ENCODE measurements at places on chromosomes 11 and 22.

DNA sequence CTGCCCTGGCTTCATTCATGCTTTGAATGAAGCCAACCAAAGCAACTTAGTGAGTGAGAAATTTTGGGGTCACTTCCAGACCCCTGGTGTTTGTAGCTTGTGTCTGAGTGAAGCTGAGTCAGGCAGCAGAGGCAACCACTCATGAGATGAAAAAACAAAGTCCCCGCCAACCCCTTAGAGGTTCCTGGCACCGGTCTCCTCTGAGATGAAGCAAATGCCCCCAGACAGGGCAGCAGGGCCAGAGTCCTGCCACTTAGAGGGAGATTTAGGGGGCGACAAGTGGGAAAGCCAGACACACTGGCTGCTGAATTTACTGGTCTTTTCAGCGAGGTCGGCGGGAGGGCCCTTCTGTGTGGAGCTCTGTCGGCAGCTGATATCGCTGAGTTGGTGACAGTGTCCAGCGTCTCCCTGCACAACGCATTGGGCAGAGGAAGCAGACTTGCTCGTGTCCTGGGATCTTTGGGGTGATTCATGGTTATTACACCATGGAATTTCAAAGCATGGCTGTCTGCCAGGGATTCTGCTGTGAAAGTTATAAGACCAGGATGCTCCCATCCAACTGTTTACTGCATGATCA lies 482.6 kb downstream of the MIAT start:
- DNase-seq: no peak

- no peak for DNase-seq
These were observed 351.8 kb downstream of the NXPE2 start for GRCh38 chr11:115030166-115030565.

DNA sequence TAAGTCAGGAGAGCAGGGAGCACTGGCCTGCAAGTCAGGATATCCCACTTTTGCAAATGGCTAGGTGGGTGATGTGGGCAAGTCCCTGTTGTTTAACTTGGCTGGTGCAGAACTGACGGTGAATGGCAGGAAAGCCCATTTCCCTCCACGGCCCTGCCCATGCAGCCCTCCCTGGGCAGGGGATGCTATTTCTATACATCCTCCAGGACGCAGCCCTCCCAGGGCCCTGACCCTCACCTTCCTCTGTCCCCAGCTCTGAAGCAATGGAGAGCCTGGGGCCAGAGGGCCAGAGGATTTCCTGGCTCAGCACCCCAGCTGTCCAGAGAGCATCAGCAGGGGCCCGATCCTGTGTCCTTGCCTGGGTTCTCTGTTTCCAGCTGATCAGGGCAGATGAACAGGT lies 91.3 kb downstream of the TSPAN18 start:
- DNase-seq: no peak

GRCh38 chr22:44890416-44891292 lies 119.2 kb downstream of the PHF21B start:
- no peak for DNase-seq

- no peak for DNase-seq
These were observed 891.3 kb downstream of the OPCML start for GRCh38 chr11:132640952-132641351.

GRCh38 chr22:50728523-50728931 lies 9.5 kb upstream of the ACR start:
- DNase-seq: no peak

- DNase-seq: no peak
These were observed 28.5 kb upstream of the CD82 start for GRCh38 chr11:44536788-44537516.

GRCh38 chr11:8372641-8373381 lies 109.1 kb upstream of the LMO1 start:
- no peak for DNase-seq

DNA sequence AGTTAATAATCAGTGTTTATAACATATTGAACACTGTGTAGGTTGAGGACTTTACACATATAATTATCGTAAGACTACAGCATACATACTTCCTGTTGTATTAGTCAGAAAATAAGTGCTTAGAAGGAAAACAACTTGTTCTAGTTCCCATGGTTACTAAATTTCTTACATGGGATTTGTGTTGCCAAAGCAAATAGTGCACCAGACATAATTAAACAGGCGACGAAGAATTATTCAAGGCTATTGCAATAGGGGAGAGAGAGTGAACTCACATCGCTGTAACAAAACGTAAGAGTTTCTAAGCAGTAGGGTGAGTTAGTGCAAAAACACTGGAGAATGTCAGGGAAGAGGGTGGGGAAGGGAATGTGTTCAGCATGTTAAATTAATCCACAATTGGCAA lies 347.8 kb downstream of the CNTN5 start:
- no peak for DNase-seq

DNA sequence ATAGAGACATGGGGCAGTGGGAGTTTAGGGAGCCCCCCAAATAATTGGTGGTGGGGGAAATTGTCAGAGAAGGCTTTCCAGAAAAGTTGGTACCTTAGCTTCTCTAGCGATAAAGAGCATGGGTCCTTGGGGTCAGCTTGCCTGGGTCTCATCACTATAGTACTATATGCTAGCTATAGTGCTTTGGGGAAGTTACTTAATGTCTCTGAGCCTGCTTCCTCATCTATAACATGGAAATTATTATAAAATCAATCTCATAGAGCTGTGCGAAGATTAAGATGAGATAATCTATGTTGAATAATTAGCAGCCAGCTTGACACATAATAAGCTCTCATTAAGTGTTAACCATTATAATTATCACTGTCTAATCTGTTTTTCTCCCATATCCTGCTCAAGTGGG lies 41.2 kb downstream of the STIM1 start:
- DNase-seq: no peak

DNA sequence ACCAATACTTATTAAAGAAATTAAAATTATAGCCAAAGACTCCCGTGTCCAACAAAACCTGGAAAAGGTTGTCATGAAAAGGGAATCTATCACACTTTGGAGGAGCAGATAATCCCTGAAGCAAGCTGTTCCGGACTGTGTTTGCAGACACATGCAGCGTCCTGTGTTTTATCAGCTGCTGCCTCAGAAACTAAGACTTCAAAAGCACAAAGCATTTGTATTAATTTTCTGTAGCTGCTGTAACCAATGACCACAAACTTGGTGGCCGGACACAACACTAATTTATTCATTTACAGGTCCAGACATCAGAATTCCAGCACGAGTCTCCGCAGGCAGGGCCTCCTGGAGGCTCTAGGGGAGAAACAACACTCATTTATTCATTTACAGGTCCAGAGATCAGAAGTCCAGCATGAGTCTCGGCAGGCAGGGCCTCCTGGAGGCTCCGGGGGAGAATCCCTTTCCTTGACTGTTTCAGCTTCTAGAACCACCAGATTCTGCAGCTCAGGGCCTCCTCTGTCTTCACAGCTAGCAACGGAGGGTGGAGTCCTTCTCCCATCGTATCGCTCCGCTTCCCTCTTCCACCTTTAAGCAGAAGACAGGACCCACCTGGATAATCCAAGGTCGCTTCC lies 465.3 kb downstream of the BRD1 start:
- DNase-seq: no peak

- DNase-seq: no peak
These were observed 31.3 kb downstream of the ARRB1 start for GRCh38 chr11:75320046-75320618.

- no peak for DNase-seq
These were observed 17.5 kb upstream of the SMIM38 start for GRCh38 chr11:69138265-69138664.

- no peak for DNase-seq
These were observed 10.9 kb upstream of the DKK3 start for GRCh38 chr11:12019337-12019736.

GRCh38 chr11:20035701-20036601 lies 124.3 kb downstream of the DBX1 start:
- DNase-seq: no peak

DNA sequence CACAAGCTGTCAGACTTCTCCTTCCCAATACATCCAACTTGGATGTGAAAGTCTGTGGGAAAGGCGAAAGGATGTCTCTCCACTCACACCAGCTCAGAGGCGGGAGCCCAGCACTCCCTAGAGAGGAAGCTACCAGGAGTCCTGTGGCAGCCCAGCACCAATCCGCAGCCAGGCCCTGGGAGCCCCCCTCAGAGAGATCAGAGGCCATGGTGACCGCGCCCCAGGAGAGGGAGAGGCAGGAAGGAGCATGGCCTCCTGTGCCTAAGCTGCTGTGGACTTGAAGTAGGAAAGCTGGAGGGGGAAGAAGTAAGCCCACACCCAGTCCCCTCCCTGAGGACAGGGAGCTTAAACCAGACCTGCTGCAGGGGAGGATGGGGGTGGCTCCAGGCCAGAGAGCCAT lies 24.4 kb upstream of the IGSF9B start:
- DNase-seq: no peak

GRCh38 chr11:57476047-57476756 lies 15.9 kb downstream of the RTN4RL2 start:
- DNase-seq: no peak

GRCh38 chr11:130511765-130512164 lies 63.3 kb downstream of the ADAMTS15 start:
- DNase-seq: no peak

- no peak for DNase-seq
These were observed 24.7 kb downstream of the TBCEL start for GRCh38 chr11:121048464-121049233.

- no peak for DNase-seq
These were observed 40.9 kb downstream of the KIRREL3 start for GRCh38 chr11:126959700-126960099.

- no peak for DNase-seq
These were observed 2.0 kb downstream of the PYGM start for GRCh38 chr11:64757549-64758329.

DNA sequence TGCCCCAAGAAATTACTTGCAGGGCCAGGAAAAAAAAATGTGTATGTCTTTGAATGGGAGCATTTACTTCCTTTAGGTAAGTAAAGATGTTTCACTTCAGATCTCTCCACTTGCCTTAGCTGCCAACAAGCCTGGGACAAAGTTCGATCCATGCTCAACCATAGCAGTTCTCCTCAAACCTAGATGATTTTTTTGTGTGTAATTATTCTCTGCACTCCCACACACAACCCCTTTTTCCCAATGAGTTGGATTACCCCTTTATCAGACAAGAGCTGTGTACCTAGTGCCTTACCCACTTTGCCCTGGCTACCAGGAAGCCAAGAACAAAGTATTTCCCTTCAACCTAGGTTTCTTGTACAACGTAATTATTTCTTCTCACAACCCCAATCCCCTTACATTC lies 35.6 kb downstream of the TPBGL start:
- DNase-seq: no peak

DNA sequence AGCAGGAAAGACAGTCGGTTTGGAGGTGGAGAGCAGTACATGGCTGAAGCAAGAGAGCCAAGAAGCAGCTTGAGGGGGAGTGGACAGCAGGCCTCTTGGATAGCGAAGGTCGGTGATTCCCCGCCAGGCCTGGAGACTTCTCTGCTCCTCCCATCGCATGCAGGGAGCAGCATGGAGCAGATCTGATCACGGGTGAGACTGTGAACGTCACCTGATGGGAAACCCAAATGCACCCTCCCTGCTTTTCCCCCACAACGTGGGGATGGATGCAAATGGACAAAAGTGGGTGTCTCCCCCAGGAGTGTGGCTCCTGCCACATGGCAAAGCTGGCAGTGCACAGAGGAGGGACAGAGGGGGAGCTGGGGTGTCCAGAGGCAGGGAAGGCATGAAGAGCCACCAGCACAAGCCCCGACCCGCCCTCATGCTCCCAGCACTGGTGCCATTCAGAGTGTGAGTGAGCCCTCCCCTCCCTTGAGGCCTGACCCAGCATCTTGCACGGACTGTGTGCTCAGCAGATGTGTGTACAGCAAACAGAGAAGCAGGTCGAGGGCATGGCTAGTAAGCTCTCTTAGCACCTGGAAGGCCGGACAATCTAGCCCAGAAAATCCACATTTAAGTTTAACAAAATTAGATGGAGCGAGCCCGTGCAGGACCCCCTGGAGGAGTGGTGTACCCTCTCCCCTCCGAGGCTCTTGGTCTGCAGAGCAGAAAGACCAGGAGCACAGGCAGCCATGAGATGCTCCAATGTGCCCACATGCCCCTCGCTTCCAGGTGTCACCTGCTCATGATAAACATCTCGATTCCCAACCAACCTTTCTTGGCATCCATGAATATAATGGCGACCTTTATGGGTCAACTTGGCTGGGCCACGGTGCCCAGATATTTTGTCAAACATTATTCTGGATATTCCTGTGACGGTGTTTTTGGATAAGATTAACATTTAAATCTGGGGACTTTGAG lies 661.7 kb downstream of the TBC1D22A start:
- DNase-seq: no peak

- DNase-seq: no peak
These were observed 136.1 kb downstream of the TENM4 start for GRCh38 chr11:79304599-79305212.

GRCh38 chr11:34650528-34650927 lies 29.6 kb downstream of the EHF start:
- DNase-seq: no peak

DNA sequence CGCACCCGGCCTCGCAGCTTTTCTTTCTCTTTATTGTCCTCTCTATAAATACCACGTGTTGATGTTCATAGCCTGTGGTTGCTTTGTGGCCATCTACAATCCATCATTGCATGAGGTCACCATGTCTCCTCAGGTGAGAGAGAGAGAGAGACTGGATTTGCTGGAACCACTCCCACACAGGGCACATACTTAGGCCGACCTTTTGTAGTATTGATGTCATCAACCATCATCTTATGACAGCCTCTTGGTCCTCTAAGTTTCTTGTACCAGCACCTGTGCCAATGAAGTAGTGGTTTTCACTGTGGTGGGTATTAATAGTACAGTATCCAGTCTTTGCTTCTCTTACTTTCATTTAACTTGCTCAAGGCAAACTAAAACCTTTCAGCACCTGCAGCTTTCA lies 22.8 kb upstream of the P2RY6 start:
- no peak for DNase-seq

DNA sequence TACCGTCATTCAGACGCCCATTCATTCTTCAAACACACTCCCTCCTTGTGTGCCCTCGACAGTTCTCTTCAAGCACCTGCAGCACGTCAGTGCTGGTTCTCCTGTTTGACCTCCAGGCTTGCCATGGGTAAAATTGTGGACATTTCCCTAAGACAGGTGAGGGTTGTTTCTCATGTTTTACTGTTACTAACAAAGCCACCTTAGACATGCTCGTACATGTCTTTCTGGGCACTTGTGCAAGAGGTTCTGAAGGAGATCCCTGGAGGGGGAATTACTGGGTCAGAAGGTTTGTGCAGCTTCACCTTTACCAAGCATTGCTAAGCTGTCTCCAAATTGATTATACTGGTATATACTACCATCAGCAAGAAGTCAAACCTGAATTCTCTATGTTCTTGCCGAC lies 189.7 kb upstream of the TMEM45B start:
- no peak for DNase-seq

DNA sequence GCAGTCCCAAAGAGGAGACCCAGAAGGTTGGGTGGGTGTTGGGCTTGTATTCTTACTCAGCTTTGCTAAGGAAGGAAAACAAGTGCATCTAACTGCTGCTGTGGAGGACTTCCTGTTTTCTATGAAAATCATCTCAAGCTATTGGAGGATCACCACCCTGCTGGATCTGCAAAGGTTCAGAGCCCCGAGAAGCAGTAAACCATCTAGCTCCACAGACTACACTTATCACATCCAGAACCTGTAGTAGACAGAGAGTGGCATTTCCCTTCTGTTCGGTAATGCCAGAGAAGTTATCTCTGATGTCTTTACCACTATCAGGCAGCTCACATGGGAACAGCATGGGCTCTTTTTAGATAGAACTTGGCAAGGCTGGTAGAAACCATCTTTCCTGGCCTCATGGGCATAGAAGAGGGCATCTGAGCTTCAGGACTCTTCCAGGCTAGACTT lies 21.7 kb downstream of the KCNJ1 start:
- DNase-seq: no peak

- no peak for DNase-seq
These were observed 8.8 kb downstream of the H19 start for GRCh38 chr11:1988667-1989317.

Measured in bone marrow (tissue), 2 donors.